ENCODE measurements at places on chromosomes 2 and 18.

GRCh38 chr2:147639386-147639785 lies 205.4 kb upstream of the ACVR2A start:
- DNase-seq: no peak

- no peak for DNase-seq
Observed at GRCh38 chr18:61765097-61765496, 127.7 kb downstream of the RNF152 start.

DNA sequence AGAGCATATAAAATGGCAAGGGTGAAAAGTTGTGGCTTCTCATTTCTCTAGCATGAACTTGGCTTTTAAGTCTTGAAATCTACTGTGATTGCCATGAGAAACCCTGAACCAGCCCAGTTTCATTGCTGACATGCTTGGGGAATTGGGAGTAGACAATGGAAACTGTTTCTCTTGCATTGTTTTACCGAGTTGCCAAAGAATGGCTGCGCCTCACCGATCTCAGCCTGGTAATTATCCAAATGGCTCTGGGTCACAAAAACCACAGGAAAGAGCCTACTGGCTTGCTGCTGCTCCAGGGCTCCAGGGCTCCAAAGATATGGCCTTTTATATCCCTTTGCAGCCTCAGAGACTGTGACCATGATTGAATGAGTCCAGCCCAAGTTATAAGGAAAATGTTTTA lies 310.4 kb upstream of the NT5C1B start:
- DNase-seq: no peak

- no peak for DNase-seq
Observed at GRCh38 chr2:54606393-54606958, 117.0 kb upstream of the EML6 start.

DNA sequence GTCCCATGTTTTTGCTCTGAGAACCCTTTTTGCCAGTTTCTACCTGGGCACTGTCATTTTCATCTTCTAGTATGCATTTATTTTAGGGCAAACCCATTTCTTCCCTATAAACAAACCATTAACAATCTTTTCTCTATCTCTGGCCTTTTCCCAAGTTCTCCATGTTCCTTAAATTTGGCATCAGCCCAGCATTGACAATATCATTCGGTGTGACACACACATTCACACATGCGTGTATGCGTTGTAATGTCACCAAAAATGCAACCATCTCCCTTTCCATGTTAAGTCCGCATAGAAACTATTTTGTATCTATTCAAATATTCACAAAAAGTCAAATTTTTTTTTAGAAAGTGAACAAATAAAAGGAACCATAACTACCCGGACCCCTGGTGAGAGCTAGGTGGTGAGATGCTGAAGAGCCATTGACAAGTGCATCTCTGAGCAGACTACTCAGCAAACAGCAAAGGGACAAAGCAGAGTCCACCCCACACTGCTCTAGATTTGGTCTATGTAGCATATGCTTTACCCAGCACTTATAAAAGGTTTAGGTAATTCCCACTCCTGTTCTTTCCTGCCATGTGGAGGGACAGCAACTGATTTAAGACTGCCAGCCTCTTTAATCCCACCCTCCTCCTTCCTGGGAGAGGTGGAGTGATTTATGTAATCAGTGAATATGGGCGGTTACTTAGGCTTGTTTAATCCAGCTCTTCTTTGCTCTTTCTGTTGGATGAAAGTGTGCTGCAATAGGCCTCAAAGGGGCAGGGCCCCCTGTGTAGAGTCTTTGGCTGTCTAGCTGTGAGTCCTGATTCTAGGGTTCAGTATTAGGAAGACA lies 124.1 kb downstream of the METTL8 start:
- no peak for DNase-seq

- DNase-seq: no peak
Observed at GRCh38 chr2:212173331-212173730, 365.3 kb downstream of the ERBB4 start.

DNA sequence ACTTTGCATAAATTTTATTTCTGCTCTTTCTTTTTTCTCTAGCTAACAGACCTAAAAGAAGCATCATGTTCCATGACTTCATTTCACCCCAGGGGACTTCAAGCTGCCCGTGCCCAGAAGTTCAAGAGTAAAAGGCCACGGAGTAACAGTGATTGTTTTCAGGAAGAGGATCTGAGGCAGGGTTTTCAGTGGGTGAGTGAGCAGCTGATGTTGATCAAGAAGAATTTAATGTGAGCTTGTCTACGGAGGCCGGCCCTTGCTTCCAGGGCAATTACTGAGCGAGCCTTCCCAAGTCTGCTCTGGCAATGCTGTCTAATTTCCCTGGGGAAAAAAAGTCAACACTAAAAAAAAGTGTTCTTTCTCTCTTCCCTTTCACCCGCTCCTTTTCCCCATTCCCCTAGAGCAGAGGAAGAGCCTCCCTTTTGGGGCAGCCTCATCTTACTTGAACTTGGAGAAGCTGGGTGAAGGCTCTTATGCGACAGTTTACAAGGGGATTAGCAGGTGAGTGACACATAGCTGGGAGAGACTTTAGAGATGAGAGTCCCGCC lies 1.2 kb downstream of the CDK15 start:
- DNase-seq: no peak

DNA sequence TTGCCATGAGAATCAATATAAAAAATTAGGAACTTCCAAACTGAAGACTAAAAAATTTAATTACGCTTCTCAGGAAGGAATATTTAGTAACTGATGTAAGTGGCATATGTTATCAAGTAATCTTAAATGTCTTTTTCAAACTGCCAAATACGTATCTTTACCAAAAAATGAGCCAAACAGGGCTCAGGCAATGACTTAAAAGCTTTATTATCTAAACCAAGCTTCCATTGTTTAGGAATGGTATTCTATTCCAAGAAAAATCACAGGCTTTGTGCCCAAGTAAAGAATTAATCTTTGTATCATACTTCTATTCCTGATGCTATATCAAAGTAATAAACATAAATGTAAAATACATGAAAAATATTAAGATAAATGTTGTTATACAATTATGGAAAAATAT lies 71.7 kb upstream of the GRB14 start:
- no peak for DNase-seq

DNA sequence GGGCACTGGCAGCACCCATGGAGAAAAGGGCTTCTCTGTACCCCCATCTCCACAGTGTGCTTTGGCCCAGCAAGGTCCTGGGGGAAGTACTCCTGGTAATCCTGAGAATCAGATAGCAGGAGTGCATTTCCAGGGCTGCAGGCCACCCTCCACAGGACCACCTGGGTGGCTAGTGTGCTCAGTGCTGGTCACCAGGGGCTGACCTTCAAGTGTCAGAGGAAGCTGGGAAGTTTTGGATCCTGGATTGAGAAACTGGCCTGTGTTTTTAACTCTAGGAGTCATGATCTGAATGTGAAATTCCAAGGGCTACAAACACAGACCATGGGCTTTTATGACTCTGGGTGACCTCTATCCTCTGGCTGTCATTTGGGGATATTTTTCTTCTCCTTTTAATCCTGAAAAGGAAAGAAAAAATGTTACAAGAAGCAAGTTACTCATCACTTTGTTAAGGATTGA lies 9.3 kb downstream of the RHOB start:
- no peak for DNase-seq

- DNase-seq: no peak
Observed at GRCh38 chr2:120323807-120324399, 22.0 kb upstream of the INHBB start.

DNA sequence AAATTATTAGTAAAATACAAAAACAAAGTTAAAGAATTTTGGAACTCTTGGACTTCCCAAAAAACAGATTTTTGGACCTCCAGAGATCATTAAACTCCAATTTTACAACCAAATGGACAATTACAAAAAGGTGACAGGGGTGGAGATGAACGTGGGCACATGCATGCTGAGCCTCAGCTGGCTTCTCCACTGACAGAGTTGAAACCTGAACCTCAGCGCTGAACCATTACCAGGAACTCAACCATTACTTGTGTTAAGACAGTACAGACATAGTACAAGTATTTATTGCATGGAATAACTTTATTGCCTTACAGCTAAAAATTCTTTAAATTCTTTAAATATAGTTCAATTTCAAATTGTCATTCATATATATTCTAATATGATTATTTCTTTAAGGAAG lies 33.0 kb upstream of the KIDINS220 start:
- no peak for DNase-seq

DNA sequence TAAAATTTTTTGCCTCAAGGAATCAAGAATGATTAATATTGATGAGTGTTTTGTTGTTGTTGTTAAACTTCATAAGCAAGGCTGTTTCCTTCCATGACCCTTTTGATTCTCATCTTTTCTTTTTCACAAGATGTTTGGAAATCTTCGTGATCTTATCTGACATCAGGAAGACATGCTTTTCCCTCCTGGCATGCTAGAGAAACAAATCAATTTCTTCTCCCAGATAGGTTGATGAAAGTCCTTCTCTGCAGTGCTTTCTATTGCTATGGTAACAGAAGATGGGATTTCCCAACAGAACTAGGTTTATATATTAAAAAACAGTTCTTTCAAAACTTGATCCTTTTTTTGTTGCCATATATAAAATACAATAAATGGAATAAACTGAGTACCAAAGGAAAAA lies 85.2 kb downstream of the EML6 start:
- DNase-seq: no peak

GRCh38 chr2:106812383-106812782 lies 73.6 kb downstream of the ST6GAL2 start:
- DNase-seq: no peak

DNA sequence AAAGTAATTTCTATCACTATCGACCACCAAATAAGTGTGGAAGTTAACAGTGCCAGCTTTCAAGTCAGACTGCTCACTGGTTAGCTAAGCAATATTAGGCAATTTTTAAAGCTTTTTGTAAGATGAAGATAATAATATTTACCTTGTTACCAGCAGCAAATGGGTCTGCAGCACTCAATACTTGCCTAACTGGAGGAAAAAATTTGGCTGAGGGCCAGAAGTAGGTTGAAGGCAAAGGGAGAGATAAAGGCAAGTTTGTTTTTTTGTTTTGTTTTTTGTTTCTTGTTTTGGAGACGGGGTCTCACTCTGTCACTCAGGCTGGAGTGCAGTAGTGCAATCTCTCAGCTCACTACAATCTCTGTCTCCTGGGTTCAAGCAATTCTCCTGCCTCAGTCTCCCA lies 675.9 kb downstream of the DPP10 start:
- no peak for DNase-seq

- DNase-seq: no peak
Observed at GRCh38 chr18:49630246-49630699, 68.4 kb downstream of the LIPG start.

- DNase-seq: no peak
Observed at GRCh38 chr18:46213295-46213694, 109.1 kb downstream of the HAUS1 start.

Data from amygdala (tissue), 56 donors.